ENCODE measurements at places on chromosomes 6 and 20.
A peak's percentile ranks its signal among the peaks of the same experiment; 100 is the strongest.

GRCh38 chr6:139919107-139920026 lies 544.9 kb upstream of the CITED2 start:
- DNase-seq: no peak

DNA sequence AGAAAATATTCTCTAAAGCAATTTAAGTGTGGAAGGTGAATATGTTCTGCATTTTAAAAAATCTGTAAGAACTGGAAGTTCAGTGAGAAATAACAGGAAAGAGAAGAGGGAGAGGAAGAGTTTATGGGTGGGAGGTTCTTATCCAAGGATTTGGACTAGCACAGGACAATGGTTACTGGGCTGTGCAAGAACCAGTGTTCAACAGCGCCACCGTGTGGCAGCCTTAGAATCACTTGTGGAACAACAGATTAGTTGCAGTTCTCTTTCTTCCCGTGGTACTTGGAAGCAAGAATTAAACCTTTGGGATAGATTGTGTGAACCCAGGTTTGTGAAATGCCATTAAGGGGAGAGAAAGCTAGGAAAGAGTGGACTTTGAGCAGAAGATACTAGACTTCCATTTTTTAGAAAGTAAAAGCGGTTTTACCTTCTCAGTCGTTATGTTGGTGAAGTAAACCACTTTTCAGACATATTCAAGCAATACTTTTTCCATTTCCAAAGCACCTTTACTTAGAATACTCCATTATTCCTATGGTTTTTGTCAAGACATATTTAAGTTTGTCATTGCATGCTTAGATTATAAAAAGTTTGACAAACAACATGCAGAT lies 436.7 kb downstream of the RNF144B start:
- DNase-seq: peak; percentile 81

DNA sequence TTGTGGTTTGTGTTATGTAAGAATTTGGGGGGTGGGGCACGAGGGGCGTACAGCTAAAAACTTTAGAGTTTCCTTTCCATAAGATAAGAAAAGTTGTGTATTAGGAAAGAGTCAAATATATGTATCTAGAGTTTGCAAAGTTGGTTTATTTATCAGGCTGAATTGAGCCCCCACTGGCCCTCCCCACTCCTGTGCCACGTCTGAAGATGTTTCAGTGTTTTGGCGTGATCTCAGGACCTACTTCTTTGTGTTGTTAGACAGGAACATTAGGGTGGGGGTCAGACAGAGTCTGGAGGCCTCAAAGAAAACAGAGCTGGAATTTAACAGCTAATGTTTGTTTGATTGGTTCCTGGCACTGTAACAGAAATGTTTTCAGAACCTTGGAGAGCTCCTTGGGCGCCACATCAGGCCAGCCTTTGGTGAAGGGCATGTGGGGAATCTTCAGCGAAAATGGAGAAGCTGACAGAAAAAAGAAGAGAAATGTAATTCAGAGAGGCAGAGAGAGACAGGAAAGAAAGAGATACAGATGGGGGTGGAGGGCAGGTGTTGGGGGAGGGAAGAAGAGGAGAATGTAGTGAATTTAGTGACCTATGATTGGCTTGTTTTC lies 674 bp downstream of the NRSN1 start:
- DNase-seq: peak; percentile 28

DNA sequence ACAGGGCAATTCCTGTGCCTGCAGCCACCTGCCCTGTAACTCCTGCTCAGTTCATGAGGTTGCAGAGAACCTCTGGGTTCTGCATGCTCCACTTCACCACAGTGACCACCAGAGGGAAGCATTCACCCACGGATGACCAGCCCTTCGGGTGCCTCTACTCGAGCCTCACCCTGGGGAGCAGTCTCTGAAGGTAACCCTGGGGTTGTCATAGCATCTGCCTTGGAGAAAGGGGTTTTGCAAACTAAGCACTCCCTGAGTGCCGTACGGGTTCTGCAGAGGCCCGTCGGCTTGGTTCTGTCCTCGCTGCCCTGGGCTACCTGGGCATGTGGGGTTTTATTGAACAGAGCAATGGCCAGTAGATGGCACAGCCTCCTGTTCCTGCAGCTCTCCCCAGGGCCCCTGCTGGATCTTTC lies 10.2 kb upstream of the CST5 start:
- DNase-seq: peak; percentile 77

GRCh38 chr6:16950302-16950701 lies 151.5 kb upstream of the STMND1 start:
- no peak for DNase-seq

DNA sequence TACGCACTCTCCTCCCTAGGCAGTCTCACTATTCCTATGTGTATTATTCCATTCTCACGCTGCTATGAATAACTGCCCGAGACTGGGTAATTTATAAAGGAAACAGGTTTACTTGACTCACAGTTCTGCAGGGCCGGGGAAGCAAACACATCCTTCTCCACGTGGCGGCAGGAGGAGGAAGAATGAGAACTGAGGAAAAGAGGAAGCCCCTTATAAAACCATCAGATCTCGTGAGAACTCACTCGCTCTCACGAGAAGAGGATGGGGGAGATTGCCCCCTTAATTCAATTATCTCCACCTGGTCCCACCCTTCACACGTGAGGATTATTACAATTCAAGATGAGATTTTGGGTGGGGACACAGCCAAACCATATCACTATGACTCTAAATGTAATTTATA lies 61.9 kb downstream of the ECT2L start:
- DNase-seq: no peak

DNA sequence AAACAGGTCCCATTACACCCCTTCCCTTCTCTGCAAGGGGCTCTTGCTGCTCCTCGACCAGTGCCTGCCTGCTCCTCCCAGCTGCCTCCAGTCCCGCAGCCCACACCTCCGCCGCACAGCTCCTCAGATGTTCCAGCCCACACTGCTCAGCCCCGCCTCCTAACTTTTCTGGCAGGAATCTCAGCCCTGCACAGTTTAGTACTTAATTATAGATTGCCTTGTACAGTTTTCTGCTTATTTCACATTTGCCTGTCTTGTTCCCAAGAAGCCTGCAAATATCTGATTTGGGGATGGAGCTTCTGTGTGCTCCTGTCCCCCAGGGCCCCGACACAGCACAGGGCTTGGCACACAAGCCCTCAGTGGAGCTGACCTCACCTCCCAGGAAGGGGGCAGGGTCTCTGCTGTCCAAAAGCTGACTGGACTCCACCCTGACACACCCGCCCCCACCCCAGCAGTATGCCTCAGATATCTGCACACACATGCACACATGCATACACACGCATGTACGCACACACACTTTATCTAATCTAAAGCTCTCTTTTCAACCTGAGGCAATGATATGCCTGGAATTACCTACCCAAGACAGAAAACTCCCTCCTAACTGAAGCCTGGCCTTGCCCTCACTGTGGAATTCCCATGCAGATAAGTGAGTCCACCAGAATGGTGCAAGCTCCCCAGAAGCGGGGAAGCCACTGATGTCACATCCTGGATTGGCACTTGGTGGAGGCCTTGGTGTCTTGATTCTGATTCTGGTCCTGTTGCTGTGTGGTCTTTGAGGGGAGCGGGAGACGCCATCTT lies 1.2 kb upstream of the PNPLA1 start:
- DNase-seq: no peak

- DNase-seq: no peak
Measured at GRCh38 chr6:36252005-36252404, 17.9 kb upstream of the PNPLA1 start.

DNA sequence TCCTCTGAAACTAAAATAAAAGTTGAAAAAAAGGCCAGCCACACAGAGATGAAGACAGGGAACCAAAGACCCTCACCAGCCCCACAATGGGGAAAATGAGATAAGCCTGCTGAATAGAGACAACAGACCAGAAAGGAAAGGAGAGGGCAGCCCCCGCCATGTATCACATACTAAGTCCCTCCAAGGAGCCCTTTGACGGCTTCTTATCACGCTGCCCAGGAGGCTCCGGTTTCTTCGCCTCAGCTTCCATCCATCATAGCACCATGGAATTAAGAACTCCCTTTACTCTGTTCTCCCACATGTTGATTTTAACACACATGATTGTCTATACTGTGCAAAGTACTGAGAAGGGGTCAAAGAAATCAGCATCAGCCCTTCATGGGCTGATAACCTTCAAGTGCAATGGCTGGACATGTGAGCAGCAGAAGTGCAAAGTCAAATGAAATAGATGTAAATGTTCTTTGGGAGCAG lies 54.9 kb downstream of the MAP3K5 start:
- no peak for DNase-seq

DNA sequence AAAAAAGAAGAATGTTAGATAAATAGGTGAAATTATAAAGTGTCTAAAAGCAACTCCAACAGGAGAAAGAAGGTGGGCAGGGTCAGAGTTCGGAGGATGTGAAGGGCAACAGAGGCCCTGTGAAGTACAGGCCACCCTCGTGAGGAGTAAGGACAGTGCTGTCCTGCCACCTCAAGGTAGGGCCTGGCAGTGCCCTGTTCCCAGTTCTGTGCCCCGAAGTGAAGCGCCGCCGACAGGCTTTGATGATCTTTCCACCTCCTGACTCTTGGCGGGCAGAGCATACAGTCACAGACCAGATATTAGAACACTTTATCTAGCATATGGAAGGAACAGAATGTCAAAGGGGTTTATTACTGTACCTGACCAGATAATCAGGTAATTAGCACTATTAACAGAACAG lies 75.8 kb downstream of the GJA10 start:
- no peak for DNase-seq

DNA sequence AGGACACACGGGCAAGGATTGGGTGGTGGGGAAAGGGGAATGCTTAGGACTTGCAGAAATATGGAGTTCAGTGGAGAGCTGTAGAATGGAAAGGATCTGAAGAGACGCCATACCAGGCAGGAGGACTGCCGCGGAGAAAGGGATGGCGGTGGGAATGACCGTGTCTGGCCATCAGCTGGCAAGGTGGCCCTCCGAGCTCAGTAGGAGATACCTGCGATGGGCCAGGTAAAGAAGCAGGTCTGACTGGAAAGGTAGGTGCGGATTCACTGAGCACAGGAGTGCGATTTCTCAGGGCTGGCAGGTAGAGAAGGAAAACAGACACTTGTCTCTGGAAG lies 26.0 kb downstream of the PCK1 start:
- no peak for DNase-seq

GRCh38 chr6:133298801-133299200 lies 57.6 kb downstream of the EYA4 start:
- DNase-seq: no peak

DNA sequence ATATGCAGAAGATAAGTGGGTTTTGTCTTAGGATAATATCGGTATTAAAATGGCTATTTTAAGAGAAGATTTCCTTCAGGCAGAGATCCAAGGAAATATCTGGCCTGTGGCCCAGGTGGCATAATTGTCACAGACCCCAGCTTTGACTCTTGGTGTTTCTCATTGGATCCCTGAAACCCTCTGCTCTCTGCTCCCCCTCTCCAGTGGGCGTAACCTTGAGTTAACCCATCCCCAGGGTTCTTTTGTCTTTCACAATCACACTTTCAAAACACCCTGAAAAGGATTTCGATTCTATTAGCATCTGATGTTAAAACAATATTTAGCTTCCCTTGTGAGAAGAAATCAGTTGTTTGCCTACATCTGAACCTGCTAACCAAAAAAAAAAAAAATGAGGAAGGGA lies 7.2 kb downstream of the SSTR4 start:
- DNase-seq: no peak

GRCh38 chr6:54262971-54263370 lies 45.3 kb upstream of the TINAG start:
- no peak for DNase-seq

- no peak for DNase-seq
Measured at GRCh38 chr6:11684901-11685480, 93.6 kb downstream of the ADTRP start.

- no peak for DNase-seq
Measured at GRCh38 chr6:160043784-160044183, 74.9 kb downstream of the IGF2R start.

DNA sequence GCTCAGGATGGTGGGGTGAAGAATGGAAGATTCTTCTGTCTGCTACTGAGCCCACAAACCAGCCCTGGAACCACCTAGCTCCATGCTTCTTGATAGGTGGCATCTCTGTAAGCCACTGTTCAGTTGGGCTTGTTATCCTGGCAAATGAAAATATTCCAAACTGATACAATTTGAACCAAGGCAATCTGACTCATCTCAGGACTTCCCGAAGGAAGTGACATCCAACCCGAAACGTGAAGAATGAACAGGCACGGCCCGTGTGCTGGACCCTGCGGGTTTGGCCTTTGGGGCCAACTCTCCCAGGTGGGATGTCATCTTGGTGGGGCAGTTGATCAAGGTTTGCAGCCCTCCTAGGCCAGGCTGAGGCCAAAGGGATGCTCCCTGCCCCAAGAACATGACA lies 160.3 kb downstream of the PREX1 start:
- no peak for DNase-seq

- DNase-seq: peak; percentile 84
Measured at GRCh38 chr20:17895641-17896171, 72.9 kb downstream of the SNX5 start.

DNA sequence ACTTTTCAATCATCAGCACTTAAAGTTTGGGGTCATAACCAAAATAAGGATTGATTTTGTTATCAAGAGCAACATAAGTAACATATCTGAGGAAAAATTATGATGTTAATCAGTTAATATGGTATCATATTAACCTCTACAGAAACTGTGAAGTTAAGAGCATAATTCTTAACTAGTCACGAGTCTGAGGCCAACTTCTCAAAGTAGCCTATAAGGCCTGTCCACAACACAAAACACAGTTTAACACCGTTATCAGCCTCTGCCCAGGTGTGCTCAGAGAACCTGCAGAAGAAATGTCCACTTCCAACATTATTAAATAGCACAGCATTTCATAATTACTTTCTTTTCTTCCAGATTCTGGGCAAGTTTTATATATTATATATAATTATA lies 1.1 kb downstream of the STX7 start:
- DNase-seq: no peak

DNA sequence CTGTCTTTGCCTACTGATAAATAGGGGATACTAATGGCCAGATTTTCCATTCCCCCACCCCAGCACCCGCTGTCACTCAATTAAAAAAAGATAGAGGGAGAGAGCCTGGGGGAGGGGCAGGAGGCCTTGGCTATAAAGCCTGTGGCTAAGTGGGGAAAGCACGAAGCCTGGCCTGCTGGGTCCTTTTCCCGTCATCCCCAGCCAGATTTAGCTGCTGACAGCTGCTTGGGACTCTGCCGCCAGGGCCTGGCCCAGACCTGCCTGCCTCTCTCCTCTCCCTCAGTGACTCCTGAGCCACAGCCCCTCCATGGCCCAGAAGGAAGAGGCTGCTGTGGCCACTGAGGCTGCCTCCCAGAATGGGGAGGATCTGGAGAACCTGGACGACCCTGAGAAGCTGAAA lies at the start of gene APOBEC2:
TSS of gene APOBEC2 (plus strand) at position 162 of the 400 bp plus-strand sequence. CDS start at position 308, 146 bp downstream.
- DNase-seq: no peak

GRCh38 chr20:11001764-11002540 lies 328.2 kb upstream of the JAG1 start:
- no peak for DNase-seq

DNA sequence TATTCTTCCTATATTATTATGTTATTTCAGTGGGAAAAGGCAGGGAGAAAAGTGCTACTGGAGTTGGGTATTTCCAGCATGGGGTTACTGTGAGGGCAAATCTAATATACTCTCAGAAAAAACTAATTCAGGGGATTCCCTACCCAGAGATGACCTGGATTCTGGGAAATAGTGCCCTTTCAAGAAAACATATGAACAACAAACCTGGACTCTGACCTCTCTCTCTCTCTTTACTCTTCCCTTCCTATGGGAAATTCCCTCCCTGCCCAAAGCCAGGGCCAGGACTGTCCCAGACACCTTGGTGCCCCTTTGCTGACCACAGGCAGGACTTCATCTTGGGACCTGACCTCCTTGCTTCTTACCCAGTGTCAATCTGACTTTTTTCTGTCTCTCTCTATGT lies 1.6 kb upstream of the UBD start:
- DNase-seq: no peak

- DNase-seq: no peak
Measured at GRCh38 chr6:167238146-167238693, 52.9 kb upstream of the UNC93A start.
